Heart right ventricle (tissue), 16 donors: ENCODE measurements at places on chromosomes 6 and 20.

DNA sequence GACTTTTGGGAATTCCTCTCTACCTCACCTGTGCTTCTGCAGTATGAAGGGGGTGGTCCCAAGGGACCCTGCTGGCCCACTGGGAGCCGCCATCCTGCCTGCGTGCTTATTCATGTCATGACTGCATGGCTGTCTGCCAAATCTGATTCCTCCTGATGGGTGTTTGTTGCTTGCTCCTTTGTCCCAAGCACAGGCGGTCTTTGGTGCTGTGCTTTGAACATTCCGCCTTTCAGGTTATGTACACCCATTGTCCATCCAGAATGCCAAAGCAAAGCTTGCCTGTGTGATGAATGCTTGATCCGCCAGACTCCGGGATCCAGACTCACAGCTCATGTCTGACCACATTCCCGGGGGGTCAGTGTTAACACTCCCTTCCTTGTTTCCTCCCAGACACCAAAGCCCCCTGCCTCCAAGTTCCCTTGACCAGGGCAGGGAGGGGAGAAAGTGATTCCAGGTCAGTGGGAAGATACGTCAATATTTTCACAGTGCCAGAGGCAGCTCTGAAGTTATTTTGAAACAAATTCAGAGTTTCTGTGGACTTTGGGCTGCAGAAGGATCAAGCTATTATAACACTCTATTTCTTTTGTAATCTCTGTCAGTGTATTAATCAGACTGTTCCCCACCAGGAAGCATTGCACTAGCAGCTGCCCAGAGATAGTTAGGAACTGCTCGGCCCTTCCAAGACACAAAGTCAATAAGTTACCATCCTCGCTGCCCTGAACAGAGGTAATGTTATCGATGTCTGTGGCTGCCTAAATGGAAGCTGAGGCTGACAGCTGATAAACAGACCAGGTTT lies 9.5 kb downstream of the DAAM2 start:
- no peak for DNase-seq

DNA sequence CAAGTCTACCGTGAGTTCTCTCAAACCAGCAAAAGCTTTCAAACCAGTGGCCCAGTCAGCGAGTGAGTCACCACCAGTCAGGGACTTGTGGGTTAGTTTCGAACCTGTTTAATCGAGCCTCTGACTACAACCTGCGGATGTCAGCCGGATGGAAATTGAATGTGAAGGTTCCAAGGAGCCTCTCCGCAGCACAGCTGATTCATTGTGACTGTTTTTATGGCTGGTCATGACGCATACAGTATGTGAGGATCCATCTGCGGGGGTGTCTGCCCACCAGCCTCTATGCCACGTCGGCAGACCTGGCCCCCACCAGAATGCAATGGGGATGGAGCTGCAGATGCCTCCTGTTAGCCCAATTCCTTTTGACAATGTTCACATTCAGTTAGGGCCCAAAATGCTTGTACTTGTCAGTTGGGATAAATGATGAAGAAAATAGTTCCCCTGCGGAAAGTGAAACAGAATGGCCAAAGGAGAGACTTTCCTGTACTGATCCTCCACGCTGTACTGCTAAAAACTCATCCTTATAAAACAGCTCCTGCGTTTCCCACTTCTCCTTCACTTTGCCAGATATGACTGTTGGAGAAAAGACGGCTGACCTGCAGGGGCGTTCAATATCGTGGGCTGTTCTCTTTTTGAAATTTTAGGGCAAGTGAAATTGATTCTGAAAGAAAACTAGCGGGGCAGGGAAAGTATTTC lies 206.6 kb downstream of the TFAP2B start:
- no peak for DNase-seq

DNA sequence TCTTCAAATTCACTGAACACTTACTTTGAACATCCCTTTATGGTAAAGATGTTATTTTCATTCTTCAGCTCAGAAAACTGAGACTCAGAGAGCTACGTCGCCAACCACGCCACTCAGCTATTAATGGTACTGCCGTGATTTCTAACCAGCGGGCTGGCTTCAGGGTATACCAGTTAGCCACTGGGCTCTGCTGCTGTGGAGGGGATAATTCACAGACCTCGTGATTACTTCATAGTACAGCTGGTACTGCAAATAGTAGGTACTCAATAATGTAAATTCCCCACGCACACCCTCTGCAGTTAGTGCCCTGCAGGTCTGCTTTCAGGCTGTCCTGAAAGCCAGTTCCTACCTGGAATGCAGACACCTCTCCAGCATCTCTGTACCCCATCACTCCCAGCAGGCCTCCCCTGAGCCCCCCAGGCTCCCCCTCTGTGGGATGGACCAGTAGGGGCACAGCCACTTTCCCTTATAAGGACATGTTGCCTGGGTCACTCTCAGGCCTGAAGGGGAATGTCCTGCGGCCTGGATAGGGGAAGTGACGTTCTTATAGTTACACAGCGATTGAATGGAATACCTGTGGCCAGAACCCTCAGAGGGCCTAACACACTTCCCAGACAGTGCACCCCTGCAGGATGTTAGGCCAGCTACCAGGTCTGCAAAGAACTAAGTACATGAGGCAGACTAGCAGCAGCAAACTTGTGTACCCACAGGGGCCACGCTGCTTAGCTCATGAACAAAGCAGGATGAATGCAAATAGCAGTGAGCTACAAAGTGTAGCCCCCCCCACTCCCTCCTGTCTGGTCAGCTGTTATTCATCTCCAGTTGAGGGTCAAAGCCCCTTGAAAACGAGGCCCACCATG lies 1.3 kb upstream of the OCSTAMP start:
- no peak for DNase-seq

DNA sequence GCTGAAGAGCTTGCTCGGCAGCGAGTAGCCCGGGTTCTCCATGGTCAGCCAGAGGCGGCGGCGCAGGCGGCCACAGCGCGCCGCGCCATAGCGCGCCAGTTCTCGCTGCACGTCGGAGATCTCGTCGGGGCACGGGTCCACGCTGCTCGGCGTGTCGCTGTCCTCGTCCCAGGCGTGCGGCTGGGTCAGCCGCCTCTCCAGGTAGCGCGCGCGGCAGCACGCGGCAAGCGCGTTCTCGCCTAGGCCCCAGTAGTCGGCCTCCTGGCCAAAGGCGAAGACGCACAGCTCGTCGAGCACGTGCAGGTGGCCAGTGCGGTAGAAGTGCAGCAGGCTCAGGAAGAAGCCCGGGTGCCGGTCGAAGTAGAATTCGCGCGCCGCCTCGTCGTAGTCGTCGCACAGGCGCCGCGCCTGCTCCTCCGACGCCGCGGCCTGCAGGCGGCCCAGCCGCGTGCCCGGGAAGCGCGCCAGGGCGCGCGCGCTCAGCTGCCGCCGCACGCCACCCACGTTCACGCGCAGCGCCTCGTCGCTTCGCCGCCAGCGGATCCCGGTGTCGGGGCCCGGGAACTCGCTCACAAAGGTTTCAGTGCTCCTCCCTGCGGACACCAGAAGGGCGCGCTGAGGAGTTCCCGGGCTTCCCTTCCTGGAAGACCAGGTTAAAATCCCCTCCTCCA lies 2.7 kb downstream of the KCNS1 start:
- peak; percentile 26 for DNase-seq

DNA sequence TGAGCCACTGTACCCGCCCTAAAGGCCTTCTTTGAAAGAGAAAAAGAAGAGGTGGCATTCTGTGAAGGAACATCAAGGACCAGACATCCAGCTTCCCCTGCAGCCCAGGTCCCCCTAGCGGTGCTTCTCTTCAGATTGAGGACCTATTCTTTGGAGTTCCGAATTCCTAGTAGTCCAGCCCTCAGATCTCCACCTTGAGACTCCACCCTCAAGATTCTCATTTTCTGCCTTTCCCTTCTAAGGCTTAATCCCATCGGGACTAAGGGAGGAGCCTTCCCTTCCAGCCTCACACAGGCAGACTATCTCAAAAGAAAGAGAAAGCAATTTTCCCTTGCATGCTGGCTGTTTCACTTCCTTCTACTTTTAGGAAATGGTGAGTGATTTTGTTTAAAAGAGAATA lies 32.5 kb downstream of the MUC22 start:
- peak; percentile 45 for DNase-seq

DNA sequence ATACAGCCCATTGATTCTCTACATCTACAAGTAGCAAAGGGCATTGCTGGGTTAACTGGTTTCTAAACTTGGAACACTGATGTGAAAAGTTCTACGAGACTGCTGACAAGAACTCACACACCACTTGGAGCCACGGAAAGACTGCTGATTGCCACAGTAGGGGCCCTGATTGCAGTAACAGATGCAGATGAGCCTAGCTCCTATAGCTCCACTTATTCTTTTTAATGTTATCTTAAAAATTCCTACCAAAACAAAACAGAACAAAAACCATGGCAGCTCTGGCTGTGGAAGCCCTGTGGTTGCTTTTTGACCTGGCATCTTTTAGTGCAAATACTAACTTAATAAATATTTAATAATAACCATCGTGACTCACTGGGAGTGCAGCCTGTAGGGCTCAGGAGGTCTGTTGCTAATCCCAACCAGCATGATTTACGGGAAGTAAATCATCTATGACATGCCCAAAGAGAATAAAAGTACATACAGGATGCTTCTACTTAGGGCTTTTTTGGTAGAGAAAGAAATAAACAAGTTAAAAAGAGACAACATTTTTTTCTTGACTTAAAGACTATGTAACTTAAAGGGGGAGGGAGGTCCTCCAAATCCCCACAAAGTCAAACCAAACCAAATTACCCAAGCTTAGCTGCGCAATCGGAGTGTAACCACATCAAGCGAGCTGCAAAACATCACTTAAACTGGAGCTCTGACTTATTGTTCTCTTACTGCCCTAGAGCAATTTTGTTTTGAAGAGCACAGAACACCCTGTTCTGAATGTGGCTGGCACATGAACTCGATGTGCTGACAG lies 87.2 kb downstream of the FKBP5 start:
- no peak for DNase-seq

DNA sequence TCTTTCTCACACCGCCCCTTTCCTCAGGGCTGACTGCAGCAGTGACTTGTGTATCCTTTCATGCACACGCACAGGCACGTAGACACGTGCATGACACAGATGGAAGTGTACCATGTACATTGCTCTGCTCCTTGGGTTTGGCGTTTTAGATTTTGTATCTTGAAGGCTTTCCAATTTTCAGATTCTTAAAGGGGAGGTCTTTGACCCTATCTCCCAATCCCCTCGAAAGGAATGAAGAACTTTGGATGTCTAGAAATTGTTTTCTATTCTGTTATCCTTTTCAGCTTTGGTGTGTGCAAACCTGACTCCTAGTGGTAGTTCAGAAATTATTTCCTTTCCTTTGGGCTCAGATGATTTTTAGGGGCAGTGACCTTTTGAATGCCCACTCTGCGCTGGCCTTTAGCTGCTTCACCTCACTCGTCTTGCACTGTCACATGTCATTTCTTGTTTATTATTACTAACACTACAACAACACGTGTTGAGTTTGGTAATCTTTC lies 63.0 kb downstream of the HIVEP1 start:
- no peak for DNase-seq

GRCh38 chr6:12614456-12614855 lies 102.1 kb upstream of the PHACTR1 start:
- DNase-seq: no peak

- no peak for DNase-seq
These were observed 126.6 kb downstream of the ADAT2 start for GRCh38 chr6:143323729-143324470.

GRCh38 chr20:38903335-38903734 lies 22.9 kb upstream of the FAM83D start:
- no peak for DNase-seq

GRCh38 chr6:106098383-106099234 lies 12.5 kb downstream of the PRDM1 start:
- DNase-seq: peak; percentile 50

- no peak for DNase-seq
These were observed 12.4 kb downstream of the UBE2V1 start for GRCh38 chr20:50100552-50100951.

GRCh38 chr20:33822423-33822822 lies 11.3 kb downstream of the CHMP4B start:
- no peak for DNase-seq

DNA sequence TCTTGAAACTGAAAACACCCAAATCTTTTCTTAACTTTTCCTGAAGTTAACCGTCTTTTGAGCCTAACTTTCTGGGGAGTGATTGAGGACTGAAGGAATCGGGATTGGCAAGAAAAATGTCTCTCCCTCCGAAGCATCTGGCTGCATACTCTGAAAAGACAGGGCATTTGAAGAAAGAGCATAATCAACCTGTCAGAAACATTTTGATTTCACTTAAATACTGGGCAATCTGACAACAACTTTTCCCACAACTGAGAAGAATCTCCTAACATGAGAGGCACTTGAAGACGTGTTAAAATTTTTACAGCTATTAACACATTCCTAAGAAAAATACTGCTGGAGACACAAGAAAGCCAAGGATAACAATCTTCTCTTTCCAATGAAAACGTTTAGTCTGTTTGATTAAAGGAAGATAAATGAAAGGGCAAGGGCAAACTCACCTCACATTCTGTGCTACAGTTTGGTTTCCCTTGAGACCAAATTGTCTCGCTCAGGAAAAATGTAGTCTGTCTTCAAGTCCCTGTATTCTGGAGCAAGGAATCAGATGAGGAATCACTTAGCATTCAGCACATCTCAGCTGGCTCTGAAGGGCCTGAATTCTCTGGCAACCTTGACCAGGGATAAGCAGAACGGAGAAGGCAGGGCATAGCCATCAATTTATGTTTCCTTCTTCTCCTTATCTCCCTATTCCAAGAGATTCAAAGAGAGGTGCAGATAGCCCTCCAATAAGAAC lies 76.1 kb downstream of the TBX18 start:
- no peak for DNase-seq

DNA sequence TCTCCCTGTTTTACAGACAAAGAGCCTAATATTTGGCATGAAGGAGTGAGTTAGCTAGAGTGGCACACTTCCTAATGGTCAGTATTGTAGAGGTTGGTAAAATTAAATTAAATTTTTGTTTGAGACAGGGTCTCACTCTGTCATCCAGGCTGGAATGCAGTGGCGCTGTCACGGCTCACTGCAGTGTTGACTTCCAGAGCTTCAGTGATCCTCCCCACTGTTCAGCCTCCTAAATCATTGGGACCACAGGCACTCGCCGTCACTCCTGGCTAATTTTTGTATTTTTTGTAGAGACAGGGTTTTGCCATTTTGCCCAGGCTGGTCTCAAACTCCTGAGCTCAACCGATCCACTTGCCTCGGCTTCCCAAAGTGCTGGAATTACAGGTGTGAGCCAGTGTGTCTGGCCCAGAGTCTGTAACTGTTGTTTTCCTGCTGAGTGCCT lies 70.9 kb downstream of the SCAND1 start:
- no peak for DNase-seq
